ENCODE measurements at places on chromosomes 4 and X.
A peak's percentile ranks its signal among the peaks of the same experiment; 100 is the strongest.

- DNase-seq: no peak
These were observed 385 bp downstream of the DCLK2 start for GRCh38 chr4:150078579-150079080.

DNA sequence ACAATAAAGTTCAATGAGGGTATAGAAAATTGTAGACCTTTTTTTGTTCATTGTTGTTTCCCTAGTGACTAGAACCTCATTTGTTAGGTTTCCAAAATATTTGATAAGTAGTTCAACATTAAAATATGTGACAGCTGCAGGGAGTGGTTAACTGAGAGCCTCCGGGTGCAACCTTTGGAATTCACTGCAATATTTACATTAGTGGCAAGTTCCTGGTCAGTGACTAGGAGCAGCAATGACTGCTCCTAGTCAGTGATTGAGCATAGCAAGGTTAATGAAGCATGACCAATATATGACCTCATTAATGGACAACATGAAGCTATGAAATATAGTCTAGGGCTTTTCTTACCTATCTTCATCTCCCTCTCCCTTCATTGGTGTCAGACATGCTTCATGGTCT lies 65.8 kb upstream of the FAM47A start:
- DNase-seq: peak; percentile 10

DNA sequence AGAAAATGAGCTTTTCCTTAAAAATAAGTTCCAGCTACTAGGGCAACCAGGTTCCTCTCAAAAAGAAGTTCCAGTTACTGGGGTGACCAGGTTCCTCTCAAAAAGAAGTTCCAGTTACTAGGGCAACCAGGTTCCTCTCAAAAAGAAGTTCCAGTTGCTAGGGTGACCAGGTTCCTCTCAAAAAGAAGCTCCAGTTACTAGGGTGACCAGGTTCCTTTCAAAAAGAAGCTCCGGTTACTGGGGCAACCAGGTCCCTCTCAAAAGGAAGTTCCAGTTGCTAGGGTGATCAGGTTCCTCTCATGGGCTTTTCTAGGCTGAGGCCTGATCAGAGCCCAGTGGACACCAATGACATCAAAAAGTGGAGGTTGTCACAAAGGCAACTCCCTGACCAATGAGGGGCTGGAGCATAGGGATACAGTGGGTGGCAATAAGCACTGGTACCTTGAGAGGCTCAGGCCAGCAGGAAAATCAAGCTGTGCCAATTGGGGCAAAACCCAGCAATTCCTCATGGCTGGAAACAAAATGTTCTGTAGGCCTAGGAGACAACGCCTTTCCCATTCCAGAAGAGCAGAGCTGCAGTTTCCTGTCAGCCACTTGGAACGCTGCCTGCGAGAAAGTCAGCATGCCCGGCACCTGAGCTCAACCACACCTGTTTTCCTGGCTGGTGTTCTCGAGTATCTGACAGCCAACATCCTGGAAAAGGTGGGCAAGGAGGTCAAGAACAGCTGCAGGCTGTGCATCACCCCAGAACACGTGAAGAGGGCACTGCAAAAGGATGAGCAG lies 12.3 kb upstream of the SYTL5 start:
- DNase-seq: no peak

GRCh38 chr4:109879636-109880314 lies 31.9 kb downstream of the LRIT3 start:
- no peak for DNase-seq

- no peak for DNase-seq
These were observed 42.3 kb downstream of the SRPX start for GRCh38 chrX:38178396-38178795.

GRCh38 chrX:85501349-85501748 lies 121.9 kb upstream of the POF1B start:
- no peak for DNase-seq

Data from kidney epithelial cell (primary cell).